Activated T-helper 1 cell treated with Interleukin-2 at 50 U/mL for 16 hours (primary cell): ENCODE measurements at places on chromosomes 1 and 21.

DNA sequence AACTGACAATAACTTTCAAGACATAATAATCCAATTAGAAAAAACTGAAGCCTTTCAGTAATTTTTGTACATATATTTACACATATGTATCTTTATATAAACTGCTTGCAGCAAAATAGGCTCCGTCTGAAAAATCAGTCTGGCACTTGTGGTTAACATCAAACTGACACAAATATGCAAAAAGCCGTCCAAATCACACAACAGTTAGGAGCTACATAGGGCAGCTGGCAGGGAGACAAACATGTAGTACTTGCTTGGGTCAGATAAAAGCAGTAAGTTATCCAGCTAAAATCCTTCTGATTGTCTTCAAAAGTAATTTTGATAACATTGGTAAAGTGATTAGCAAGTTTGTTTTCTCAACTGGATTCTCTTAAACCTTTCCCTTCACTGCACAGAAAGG lies 14.7 kb upstream of the GUCA2A start:
- DNase-seq = no peak

- DNase-seq = no peak
Observed at GRCh38 chr1:56424744-56425493, 154.4 kb downstream of the PLPP3 start.

DNA sequence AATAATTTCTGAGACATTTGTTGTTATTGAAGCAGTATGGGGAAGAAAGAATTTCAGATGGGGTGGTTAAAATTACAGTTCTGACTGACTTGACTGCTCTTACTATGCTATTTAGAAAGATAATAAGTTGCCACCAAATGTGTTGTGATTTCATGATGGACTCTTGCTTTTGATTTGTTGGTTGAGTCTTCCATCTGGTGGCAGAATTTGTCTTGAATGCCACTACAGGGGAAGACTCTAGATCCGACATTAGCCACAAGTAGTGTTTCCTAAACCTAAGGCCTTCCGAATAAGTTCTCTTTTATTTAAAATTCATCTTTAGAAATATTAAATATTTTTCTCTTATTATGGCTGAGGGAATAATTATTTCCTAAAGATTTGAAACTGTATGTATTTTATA lies 190.9 kb upstream of the ADGRL4 start:
- no peak for DNase-seq

DNA sequence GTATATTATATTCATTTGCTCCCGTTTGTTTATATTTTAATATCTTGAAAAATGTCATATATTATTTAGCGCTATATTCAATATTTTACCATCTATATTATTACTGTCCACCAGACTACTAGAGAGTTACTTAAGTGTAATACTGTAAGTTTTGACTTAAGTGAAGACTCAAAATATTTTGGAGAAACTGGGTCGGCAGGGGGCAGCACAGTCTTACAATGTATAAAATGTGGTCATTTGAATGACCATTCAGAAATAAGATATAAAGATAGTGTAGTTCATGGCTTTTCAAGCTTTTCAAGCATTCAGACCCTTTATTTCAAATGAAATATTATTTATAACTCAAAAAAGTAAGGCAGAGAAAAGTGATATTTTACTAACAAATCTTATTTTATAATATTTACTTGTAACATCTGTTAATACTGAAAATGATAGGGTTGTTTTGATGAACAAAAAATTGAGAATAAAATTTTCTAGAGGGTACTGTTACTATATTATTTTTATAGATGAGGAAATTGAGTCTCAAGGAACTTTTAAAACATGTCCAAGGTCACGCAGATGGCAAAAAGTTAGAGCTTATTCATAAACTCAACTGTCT lies 89.0 kb upstream of the SERTAD4 start:
- DNase-seq = no peak

DNA sequence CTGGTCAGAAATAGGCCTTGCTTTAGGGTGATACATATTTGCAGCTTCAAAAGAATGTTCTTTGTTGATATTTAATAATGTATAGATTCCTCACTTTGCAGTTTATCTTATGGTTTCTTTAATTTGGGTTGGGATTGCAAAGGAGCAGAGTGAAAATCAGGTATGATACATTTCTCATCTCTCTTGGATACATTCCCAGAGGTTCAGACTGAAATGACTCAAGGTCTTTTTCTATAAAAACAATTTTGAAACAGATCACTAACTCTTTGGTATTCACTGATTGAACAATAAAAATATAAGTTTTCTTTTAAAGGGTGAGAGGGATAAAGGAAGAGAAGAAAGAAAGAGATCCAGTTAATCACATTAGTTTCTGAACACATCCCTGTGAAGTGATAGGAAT lies 606.5 kb upstream of the CAMK1G start:
- no peak for DNase-seq

DNA sequence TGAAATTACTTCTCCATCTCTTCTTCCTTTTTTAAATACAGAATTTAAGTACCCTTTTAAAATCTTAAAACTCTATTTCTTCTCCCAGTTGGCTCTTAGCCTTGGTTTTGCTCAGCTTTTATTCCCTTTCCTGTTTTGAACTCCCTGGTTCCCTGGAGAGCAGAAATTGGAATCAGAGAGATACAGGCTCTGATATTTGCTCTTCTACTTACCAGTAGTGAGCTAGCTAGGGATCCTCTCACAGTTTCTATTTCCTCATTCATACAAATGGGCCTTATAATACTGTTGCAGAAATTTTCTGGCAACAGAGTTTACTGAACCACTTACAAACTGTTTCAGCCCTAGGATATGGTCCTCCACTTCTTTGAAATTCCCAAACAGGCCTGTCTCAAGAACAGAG lies 606.3 kb downstream of the NUF2 start:
- no peak for DNase-seq

GRCh38 chr21:15053500-15053899 lies 11.3 kb downstream of the NRIP1 start:
- DNase-seq = no peak

DNA sequence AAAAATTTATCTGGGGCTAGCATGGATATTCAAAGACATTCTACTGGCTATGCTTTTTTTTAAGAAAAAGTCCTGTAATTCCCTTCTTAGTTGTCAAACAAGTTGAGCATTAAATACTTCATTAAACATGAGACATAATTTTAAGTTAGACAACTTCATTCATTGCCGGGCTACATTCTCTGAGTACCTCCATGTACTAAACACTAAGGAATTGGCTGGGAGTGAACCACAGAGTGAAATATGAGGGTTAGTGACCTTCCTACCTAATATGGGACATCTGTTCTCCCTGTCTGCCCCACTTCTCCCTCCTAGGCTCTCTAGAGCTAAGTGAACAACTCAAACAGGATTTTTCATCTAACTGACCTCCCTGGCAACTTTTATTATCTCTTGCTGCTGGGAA lies 370.4 kb downstream of the VAV3 start:
- no peak for DNase-seq
